Ammon's horn (tissue), 1 donor: ENCODE measurements at places on chromosomes 2 and 18.
A peak's percentile ranks its signal among the peaks of the same experiment; 100 is the strongest.

DNA sequence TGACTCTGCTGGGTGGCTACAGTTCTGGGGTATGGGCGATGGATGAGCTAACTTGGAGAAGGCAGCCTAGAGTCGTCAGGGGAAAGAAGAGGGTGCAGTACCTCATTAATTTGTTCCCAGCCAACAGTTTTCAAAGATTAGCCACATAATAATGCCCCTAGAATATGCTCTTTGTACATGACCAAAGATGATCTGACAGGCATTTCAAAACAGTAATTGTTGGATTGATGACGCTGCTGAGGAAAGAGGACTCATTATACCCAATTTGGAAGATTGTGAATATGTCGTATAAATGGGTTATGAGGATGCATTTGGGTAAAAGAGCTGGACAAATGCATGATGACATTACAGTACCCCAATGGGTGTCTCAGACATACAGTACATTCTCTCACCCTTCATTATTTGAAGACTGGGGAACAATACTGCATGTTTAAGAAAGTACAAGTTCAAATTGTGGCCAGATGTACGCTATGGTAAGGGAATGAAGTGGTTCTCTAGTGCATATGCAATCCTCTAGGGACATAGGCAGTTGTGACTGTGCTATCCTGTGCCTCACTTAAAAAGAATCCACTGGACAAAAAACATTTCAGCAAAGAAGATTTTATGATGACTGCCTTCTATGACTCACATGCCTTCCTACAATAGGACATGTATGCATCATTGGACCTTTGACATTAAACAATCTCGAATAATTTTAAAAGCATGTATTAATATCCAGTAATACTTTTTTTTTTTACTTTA, 233.2 kb downstream of the CNTNAP5 start:
- no peak for DNase-seq

DNA sequence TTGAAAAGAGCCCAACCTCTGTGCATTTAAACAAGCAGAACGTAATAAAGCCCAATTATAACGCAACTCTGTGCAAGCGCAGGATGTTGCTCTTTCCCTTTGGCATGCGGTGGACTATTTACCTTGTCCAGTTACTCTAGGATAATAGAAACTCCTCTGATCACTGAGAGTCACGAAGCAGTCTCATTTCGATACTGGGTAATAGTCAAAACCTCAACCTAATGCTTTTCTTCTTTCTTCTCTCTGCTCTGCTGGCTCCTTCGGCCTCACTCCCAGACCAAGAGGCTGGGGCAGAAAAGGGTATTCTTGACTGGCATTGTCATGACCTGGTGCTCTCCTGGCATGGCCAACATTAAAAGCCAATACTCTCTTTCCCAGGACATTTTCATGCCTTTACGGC, 89.7 kb upstream of the GCFC2 start:
- DNase-seq, result no peak

GRCh38 chr2:198113316-198113715, 308.9 kb downstream of the PLCL1 start:
- DNase-seq, result no peak

- DNase-seq, result no peak
Measured at GRCh38 chr2:127624756-127625571, 21.0 kb upstream of the GPR17 start.

- DNase-seq, result no peak
Measured at GRCh38 chr18:56267334-56267733, 371.1 kb downstream of the TXNL1 start.

DNA sequence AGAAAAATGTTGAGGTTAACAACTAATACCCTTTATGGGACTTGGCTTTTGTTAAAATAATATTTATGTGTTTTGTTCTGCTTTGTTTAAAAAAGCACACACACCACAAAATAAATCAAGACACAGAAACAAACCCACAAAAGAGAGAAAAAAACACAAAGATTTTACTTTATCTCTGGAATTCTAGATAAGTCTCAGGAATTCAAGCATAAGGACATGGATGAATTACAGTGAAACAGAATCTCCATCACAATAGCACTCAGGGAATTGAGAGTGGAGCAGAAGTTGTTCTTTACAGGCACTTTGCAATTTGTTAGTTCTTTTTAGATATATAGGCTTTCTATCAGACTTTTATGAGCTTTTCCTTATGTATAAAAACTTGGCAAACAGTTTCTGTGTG, 360.9 kb upstream of the ZC3H15 start:
- DNase-seq, result no peak

GRCh38 chr2:14358774-14359173, 273.7 kb upstream of the LRATD1 start:
- no peak for DNase-seq

- peak; percentile 59 for DNase-seq
Measured at GRCh38 chr18:49178736-49179135, 228.0 kb upstream of the SMAD7 start.

DNA sequence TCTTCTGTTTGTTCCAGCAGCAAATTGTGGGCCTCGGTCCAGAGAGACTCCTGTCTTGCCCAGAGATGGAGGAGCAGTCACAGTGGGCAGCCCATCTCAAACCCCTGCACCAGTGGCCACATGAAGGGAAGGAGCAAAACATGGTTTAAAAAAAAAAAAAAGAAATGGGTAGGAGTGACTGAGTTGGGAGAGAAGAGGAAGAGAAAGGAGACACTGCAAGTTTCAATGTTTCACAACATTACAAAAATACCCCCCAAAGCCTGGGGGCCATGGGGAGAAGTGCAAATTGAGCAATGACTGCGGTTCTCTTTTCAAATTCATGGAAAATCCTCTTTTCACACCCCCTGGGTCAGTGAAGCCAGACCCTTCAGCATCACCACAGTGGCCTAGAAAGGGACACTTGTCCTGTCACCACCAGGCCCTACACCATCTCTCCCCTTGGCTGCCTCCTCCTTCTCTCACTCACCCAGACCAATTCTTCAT, 117.1 kb downstream of the ZFP36L2 start:
- DNase-seq, result peak; percentile 61
